Right cardiac atrium (tissue), 5 donors: ENCODE measurements at places on chromosomes 4 and X. TPM values are rescaled to one million over a fixed set of nuclear protein-coding genes. Genes with fewer than 3 reads are reported as not detected.

DNA sequence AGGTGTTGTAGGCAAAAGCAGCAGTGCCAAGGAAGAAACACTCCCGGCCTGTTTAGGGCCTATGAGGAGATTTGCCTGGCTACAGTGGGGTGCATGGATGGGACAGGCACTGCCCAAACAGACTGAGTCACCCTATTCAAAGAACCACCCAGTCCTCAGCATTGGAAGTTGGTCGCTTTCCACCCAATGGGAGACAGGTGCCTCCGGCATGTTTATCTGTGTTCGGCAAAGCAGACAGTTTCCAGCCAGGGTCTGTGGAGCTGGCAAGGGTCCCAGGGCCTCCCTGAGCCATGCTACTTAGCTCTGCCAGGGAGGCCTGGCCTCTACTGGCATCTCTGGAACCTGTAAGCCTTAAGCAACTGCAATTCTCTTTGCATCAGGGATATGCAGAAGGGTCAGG, 165.1 kb upstream of the ATP6AP2 start:
- no peak for DNase-seq

GRCh38 chrX:23387550-23388184, 53.0 kb downstream of the PTCHD1 start:
- DNase-seq = no peak

DNA sequence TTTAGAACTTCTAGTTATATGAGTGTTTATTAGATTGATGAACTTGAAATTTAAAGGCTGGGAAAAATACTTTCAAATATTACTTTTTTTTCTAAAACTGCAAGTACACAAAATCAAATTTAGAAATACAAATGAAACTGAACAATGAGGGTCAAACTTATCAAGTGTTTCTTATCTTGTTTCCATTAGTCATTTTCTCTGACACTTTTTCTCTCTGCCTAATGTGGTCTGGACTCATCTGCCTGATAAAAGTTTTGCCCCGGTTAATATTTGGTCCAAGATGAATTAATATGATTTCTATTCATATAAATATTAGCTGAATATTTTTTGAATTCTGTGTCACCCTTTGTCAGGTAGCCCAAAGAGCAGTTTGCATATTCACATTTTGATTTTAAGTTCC, 8.7 kb upstream of the HPGDS start:
- DNase-seq = no peak

DNA sequence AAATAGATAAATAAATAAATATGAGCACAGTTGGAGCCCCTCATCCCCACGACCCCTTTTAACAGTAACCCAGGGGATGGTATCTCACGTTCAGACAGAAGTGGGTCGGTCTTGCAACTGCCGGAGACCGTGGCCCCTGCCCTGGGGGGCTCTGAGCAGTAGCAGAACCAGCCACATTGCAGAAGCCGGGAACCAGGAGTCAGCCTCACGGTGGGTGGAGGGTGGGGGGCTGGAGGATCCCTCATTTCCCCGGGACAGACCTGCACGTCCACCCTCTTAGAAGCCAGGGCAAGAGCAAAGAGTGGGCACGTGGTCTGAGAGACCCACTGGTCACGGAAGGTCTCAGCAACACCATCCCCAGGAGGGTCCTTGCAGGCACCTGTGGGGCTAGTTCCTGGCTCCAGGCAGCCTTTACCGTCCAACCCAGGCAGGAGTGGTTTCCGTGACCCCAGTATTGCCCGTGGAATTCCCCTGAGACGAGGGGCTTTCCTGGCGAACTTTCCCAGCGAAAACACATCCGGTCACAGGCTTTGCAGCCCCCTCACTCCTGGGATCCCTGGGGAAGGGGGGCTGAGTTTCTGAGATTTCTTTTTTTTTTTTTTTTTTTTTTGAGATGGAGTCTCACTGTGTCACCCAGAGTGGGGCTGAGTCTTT, 8.8 kb upstream of the IL3RA start:
- DNase-seq = no peak

DNA sequence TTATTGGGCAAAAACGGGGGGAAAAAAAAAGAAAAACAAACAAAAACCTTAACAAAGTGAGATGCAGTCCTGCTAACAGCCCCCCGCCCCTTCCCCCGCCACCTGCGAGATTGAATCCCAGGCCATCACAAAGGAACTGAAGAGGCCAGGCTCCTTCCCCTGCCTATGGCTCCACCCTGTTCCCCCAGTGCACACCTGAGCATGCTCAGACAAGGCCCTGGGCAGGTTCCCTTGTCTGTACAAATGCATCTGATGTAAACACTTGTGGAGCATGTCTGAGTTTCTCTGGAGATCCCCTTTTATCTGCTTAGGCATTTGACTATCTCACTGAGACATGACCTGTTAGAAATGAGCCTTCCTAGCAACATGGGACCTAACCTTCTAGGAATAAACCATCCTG, 983.7 kb upstream of the PABPC4L start:
- no peak for DNase-seq

The APOO gene
- 85.3 TPM for total RNA-seq

The PAGE4 gene
- not detected for total RNA-seq

DNA sequence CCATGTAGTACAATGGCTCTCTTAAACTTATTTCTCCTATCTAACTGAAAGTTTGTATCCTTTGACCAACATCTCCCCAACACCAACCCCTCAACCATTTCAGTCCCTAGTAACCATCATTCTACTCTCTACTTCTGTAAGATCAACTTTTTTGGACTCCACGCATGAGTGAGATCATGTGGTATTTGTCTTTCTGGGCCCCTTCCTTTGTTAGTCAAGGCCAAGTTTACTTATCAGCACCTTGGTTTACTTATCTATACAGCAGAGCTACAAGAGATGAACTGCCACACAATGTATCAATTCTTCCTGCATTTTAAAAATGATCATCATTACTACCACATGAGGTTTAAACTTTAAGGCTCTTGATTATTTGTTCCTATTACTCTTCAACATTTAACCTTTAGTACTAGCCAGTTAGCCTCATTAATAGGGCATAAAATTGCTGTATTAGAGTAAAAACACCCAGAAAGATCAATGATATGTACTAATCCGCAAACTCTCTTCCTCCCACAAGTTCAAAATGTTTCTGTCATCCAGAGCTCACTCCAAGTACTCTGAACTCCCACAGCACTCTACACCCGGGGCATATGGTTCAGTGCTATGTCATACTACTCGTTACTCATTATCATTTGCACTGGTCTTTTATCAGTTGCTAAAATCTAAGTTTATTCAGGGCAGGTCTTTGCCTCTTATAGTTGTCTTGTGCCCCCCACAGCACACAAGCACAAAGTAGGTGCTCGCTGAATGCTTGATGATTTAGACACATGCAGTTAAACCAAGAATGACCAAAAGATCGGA, 145.7 kb upstream of the ADAMTS3 start:
- no peak for DNase-seq

DNA sequence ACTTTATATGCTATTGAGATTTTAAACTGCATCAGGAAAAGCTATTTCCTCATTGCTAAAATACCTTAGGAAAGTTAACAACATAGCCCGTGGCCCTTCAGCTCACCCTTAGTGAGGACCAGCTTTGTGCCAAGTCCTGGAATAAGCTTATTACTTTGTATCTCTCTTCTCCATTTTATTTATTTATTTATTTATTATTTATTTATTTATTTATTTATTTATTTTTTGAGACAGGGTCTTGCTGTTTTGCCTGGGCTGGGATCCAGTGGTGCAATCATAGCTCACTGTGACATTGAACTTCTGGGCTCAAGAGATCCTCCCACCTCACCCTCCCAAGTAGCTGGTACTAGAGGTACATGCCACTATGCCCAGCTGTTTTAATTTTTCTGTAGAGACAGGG, 6.3 kb downstream of the RHOXF1 start:
- no peak for DNase-seq

- no peak for DNase-seq
These were observed 30.0 kb downstream of the MND1 start for GRCh38 chr4:153374442-153374841.

The SLC6A14 gene
- not detected for total RNA-seq

The MGAT4D gene
- not detected for total RNA-seq

DNA sequence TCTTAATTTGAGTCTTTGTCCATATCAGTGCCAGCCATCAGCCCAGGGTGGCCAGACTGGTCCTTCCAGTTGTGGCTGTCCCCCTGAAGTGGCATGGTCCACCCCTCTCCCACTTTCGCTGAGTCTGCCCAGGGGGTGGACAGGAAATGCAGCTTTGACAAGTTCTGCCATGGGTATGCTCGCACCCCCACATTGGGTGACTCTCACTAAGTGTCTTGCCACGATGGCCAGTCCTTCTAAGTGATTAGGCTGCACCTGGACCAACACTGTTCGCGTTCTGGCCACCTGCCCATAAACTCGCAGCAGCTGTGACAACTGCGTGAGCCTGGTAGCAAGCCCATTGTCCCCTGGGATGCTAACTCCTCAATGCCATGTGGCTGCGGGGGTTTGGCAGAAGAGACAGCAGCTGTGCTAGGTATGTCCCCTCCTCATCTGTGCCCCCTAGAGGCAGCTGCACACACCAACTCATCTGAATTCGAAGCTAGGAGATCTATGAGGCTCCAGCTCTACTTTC, 10.0 kb upstream of the LNX1 start:
- peak; percentile 48 for DNase-seq

- DNase-seq = no peak
These were observed 124.5 kb upstream of the NOCT start for GRCh38 chr4:138890891-138891570.

DNA sequence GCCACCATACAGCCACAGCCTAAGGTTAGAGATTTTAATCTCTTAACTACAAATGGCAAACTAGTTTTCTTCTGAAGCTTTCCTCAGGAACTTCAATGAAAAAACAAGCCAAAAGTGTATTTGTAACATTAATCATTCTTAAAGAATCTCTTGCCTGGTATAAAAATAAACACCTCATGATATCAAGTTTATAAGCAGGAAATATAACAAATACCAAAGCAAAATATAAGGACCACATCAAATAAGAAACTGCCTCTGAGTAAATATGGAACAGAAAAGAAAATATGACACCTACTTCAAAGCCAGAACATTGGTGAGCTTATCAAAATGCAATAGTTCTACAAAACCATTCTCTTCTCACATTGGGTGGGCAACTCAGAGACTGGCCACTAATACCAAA, 89.9 kb downstream of the GPC4 start:
- no peak for DNase-seq

GRCh38 chrX:86047174-86047935, at the start of gene CHM:
CHM (minus strand) TSS chrX:86047558; CDS start chrX:86047532, 26 bp downstream.
- peak; percentile 69 for DNase-seq

The TCP11X1 gene
- not detected for total RNA-seq

DNA sequence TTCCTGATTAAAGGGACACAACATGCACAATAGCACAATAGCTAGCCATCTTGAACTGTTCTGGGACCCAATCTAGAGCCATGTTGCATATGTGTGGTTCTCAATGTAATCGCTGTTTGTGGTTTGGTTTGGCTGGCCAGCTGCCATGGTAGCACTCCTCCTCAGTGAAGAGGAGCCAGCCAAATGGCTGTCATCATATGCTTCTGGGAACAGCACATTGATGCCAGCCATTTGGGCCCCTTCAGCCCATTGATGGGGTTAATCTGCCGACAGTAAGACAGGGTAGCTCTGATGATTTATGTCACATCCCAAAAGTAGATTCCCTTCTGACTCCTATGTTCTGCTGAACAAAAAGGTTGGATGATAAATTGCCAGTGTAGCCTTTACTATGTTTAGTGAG, 48.5 kb downstream of the AWAT2 start:
- peak; percentile 78 for DNase-seq

DNA sequence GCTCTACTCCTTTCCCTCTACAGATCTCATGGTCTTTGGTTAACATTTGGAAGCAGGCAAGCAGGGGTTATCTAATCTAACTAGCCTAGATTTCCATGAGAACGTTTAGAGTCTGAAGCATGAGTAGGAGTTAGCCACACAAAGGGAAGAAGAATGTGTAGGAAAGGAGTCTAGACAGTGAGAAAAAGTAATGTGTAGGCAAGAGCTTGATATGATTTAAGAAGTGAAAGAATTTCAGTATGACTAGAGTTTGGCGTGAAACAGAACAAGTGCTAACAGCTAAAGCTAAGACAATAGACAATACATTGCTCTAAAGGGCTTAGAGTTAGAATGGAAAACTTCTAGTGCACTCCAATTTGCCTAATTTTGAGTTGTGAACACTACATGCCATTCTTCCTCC, 10.8 kb downstream of the CXCL8 start:
- DNase-seq = no peak

- no peak for DNase-seq
These were observed 24.8 kb downstream of the ZFYVE28 start for GRCh38 chr4:2393353-2394270.

DNA sequence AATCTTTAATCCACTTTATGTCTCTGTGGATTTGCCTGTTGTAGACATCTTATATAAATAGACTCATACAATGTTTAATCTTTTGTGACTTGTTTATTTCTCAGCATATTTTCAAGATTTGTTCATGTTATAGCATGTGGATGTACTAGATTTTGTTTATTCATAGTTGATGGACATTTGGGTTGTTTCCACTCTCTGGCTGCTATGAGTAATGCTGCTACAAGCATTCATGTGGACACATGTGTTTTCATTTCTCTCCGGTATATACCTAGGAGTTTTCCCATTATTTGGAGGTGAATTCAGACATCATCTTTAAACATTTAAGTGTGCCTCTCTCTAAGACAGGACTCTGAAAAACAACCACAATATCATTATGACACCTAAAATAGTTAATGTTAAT, 2.3 kb downstream of the IKBKG start:
- DNase-seq = no peak

DNA sequence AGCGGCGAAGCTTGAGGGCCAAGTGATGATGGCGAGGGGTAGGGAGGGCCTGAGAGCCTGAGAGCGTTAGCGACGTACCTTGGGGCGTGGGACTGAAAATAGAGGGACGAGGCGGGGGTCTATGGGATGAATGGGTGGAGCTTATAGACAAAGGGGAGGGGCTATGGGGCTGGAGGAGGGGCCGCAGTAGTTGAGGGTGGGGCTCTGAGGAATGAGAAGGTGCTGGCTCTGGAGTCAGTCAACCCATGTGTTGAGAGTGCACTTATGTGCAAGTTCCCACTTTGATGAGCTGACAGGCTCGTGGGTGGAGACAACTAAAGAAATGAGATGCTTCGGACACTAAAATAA, 488 bp downstream of the TBC1D25 start:
- peak; percentile 45 for DNase-seq

GRCh38 chr4:168124008-168124641, 31.8 kb downstream of the ANXA10 start:
- no peak for DNase-seq

The CACNA1F gene
- total RNA-seq = 0.78 TPM
